Lower lobe of right lung (tissue), 2 donors: ENCODE measurements at places on chromosomes 4 and X. TPM values are rescaled to one million over a fixed set of nuclear protein-coding genes. Genes with fewer than 3 reads are reported as not detected.

- H3K36me3 ChIP-seq: no peaks in the 10 kb centered on the region
- H3K4me3 ChIP-seq: no peak overlapping the region
- H3K4me1 ChIP-seq: no peaks in the 10 kb centered on the region
- H3K27me3 ChIP-seq: no peaks in the 10 kb centered on the region
- no peak overlapping the region for H3K27ac ChIP-seq
Observed at GRCh38 chr4:3792813-3793212, 26.6 kb downstream of the ADRA2C start.

DNA sequence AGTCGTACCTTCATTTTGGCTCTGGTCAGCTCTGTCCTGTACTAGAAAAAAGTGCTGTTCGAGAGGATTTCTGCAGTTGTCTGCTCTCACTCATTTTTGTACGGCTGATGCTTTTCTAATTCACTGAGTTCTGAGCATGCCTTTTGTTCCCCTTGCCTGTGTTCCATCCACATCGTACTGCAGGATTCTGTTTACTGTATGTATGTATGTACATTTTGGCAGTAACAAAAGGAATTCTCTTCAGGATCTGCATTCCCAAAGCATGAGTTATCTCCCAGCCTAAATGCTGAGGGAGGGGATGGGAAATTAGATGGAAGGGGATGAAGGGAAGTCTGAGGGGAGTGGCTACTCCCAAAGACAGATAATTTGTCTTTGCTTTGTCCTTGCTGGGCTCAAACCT lies 87.6 kb downstream of the GBA3 start:
- no peak overlapping the region for H3K4me3 ChIP-seq
- no peak overlapping the region for H3K27ac ChIP-seq
- DNase-seq: no peak
- H3K36me3 ChIP-seq: no peaks in the 10 kb centered on the region
- no peaks in the 10 kb centered on the region for H3K27me3 ChIP-seq

DNA sequence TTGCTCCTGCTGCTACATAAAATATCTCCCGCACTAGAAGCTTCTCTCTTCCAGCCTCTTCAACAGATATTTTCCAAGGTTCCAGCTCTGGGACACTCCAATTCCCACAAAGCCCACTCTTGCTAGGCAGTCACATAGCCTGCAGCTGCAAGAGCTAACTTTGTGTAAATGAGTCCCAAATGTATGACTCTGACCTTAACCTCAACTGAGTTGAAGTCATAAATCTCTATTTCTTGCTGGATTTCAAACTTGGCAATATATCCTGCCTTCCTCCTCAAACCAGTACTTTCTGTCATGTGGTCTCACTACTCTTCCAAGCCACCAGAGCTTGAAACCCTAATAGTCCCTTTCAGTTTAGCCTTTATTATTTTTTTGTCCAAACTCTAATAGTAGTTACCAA lies 315.4 kb upstream of the GRIA3 start:
- H3K4me1 ChIP-seq: no peaks in the 10 kb centered on the region
- no peak for DNase-seq
- no peaks in the 10 kb centered on the region for H3K27me3 ChIP-seq
- H3K27ac ChIP-seq: no peak overlapping the region
- H3K36me3 ChIP-seq: no peaks in the 10 kb centered on the region

DNA sequence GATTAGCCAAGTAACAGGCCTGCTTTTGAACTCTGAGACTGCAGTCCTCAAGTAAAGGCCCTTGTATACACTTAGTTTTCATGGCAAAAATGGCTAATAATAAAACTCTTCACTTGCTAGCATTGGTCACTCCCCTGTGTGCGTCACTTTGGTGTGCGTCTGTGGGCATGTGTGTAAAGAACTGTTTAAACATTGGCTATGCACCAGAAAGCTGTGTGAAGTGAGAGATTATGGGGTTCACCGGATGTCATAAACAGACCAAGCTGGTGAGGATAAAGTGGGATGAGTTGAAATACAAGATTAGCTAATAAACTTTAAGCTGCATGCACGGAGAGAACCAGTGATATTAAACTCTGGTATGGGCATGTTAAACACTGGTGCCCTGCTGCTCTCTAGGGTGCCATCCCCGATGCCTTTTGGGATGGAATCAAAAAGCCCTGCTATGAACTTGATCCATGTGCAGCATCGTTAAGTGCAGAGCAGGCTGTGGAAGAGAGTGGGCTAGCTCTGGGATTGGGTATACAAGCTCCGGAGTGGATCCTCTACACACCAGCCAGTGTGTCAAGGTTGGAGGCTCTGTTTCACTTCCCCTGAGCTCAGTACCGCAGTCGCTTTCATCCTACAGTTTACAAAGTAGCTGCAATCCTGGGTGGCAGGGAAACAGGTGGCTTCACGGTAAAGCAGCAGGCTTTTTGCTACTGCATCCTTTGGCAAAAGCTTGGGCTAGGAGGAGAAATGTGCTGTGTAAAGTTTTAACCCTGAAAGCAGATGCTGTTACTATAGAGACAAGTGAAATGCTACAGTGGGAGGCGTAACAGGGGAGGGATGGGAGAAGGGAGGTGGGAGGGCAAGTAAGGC lies 108.3 kb upstream of the SLC4A4 start:
- H3K27me3 ChIP-seq: no peaks in the 10 kb centered on the region
- peaks cover 26% of the 10 kb centered on the region for H3K4me1 ChIP-seq
- H3K4me3 ChIP-seq: no peak overlapping the region
- H3K36me3 ChIP-seq: no peaks in the 10 kb centered on the region
- DNase-seq: no peak

The GPR50 gene
- not detected for total RNA-seq

GRCh38 chrX:65900850-65901844 lies 138.7 kb downstream of the VSIG4 start:
- no peak overlapping the region for H3K4me3 ChIP-seq
- H3K36me3 ChIP-seq: no peaks in the 10 kb centered on the region
- no peaks in the 10 kb centered on the region for H3K4me1 ChIP-seq

The ARMCX6 gene
- total RNA-seq: 36.5 TPM

GRCh38 chr4:109979920-109980717 lies 67.4 kb downstream of the EGF start:
- no peak overlapping the region for H3K27ac ChIP-seq
- no peak overlapping the region for H3K4me3 ChIP-seq
- H3K27me3 ChIP-seq: no peaks in the 10 kb centered on the region
- H3K4me1 ChIP-seq: no peaks in the 10 kb centered on the region
- H3K36me3 ChIP-seq: no peaks in the 10 kb centered on the region

DNA sequence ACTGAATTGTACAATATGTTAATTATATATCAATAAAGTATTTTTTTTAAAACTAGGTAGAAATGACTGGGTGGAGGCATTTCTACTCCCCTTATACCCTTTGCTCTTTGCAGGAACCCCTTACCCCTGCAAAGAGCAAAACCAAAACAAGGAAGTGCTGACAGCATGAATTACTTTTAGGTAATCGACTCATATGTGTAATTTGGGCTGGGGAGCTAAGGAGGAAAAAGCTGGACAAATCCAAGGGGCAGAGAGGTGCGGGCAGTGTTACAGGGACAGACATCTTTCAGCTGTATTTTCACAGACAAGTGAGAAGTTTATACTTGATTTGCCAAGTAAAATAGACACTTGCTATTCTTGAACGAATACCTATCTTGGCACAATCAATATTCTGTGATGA lies 35.5 kb downstream of the MANBA start:
- H3K36me3 ChIP-seq: peaks cover 36% of the 10 kb centered on the region
- no peak overlapping the region for H3K4me3 ChIP-seq
- H3K27me3 ChIP-seq: no peaks in the 10 kb centered on the region
- no peaks in the 10 kb centered on the region for H3K4me1 ChIP-seq

- no peak for DNase-seq
- H3K4me3 ChIP-seq: no peak overlapping the region
- H3K36me3 ChIP-seq: no peaks in the 10 kb centered on the region
- H3K4me1 ChIP-seq: no peaks in the 10 kb centered on the region
- no peak overlapping the region for H3K27ac ChIP-seq
Observed at GRCh38 chr4:13365195-13365594, 118.9 kb downstream of the RAB28 start.

DNA sequence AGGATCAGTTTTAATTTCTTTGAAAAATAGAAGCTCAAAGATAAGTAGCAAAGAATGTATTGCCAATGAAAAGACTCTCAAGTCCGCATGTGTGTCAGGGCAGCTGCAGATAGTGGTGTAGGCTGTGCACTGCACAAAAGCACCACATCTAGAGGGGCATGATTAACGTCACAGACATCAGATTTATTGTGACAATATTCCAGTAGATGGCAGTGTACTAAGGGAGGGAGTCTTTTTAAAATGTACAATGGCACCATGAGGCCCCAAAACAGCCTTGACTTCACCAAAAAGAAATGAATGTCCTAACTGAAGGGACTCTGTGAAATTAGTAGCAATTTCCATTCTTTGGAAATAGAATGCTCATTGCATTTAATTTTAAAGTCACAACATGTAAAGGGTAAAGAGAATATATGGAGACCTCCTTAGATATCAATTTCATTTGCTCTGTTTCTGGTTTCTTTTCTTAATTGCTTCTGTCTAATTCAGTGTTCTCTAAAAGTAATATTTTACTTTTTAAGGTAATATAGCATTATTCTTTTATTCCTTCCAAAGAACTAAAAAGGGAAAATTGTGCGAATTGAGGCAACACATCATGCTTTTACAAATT lies 98.4 kb downstream of the ZNF827 start:
- H3K4me3 ChIP-seq: no peak overlapping the region
- no peak for DNase-seq
- H3K27me3 ChIP-seq: no peaks in the 10 kb centered on the region
- H3K27ac ChIP-seq: no peak overlapping the region
- peaks cover 5% of the 10 kb centered on the region for H3K36me3 ChIP-seq
- no peaks in the 10 kb centered on the region for H3K4me1 ChIP-seq

The SNCA gene
- 7.8 TPM for total RNA-seq

GRCh38 chrX:16188687-16189086 lies 21.4 kb downstream of the MAGEB17 start:
- DNase-seq: no peak
- H3K36me3 ChIP-seq: no peaks in the 10 kb centered on the region
- no peak overlapping the region for H3K4me3 ChIP-seq
- no peaks in the 10 kb centered on the region for H3K4me1 ChIP-seq
- H3K27ac ChIP-seq: no peak overlapping the region
- H3K27me3 ChIP-seq: no peaks in the 10 kb centered on the region

The GPR173 gene
- total RNA-seq: 0.56 TPM

- no peak overlapping the region for H3K27ac ChIP-seq
- no peaks in the 10 kb centered on the region for H3K27me3 ChIP-seq
Observed at GRCh38 chr4:64394469-64394868, 14.8 kb downstream of the TECRL start.

DNA sequence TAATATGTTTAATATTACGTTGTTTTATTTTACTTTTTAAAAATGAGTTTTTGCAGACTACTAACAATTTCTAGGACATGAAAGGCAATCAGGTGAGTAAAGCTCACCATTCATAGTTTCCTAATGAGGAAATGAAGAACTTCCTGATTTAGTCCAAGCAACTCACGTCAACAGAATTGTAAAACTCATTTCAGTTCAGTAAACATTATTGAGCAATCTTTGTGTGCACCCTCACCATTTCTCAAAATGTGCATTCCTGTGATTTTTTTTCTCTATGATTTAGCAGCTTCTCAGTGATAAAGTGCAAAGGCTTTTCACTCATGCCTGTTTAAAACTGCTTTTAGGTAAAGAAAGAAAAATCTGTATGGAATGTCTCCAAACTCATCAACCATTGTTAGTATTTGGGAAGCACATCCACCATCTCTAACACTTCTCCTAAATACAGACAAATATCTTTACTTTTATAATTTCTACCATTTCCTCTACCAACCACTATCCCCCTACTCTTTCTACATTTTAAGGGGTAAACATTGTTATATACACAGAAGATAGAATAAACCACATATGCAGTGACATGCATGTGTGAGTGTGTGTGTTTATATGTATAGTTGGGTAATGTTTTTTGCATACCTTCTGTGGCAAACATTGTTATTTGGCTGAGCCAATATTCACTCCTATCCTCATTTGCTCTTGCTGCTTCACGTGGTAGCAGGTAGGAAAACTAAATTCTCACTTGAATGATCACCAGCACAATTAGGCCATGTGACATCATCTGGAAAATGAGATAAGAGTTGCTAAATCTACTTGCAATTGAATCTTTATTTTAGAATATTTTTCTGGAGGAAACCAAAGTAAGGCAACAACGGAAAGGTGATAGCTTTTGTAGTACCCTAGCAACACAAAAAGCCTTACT lies 54.7 kb upstream of the PRDM8 start:
- H3K27ac ChIP-seq: no peak overlapping the region

The GLRA3 gene
- total RNA-seq: not detected

- DNase-seq: peak; percentile 82
- H3K36me3 ChIP-seq: no peaks in the 10 kb centered on the region
- peak overlapping the region; percentile 10 for H3K4me3 ChIP-seq
- H3K4me1 ChIP-seq: peaks cover 9% of the 10 kb centered on the region
Observed at GRCh38 chr4:3827616-3828492, 61.7 kb downstream of the ADRA2C start.

- no peaks in the 10 kb centered on the region for H3K36me3 ChIP-seq
- no peak overlapping the region for H3K27ac ChIP-seq
- H3K27me3 ChIP-seq: no peaks in the 10 kb centered on the region
- H3K4me3 ChIP-seq: peak overlapping the region; percentile 31
- H3K4me1 ChIP-seq: no peaks in the 10 kb centered on the region
- DNase-seq: peak; percentile 68
Observed at GRCh38 chrX:140712413-140713173, 3.0 kb downstream of the LINC00632 start.

The EDA gene
- total RNA-seq: 5.5 TPM

The RTL5 gene
- 9.9 TPM for total RNA-seq

DNA sequence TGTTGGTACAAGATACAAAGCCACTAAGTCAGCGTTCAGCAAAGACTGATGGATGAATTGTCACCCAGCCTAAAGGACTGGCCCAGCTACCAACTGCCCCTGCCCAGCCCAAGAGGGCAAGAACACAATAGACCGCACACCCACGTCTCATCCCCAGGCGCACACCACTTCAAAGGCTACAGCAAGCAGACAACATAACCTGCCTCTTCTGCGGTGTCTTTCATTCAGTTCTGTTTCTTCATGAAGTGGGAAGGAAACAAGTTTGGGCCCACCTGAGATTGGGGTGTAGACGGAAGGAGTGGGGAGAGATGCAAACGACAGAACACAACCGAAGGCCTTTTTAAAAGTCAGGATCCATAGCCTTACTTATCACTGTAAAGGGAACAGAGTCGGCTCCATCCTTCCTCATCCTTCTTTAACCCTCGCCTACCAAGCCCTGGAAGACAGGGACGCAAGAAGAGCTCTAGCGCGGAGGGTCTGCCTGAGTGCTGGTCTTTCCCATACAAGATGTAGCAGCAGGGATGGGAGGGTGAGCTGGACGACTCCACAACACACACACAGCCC lies 691 bp downstream of the SCARB2 start:
- H3K36me3 ChIP-seq: no peaks in the 10 kb centered on the region
- peaks cover 88% of the 10 kb centered on the region for H3K4me1 ChIP-seq
- H3K27me3 ChIP-seq: no peaks in the 10 kb centered on the region
- H3K27ac ChIP-seq: peak overlapping the region; percentile 97
- H3K4me3 ChIP-seq: peak overlapping the region; percentile 68

- DNase-seq: no peak
- H3K4me1 ChIP-seq: no peaks in the 10 kb centered on the region
- H3K36me3 ChIP-seq: no peaks in the 10 kb centered on the region
- no peak overlapping the region for H3K27ac ChIP-seq
- no peaks in the 10 kb centered on the region for H3K27me3 ChIP-seq
Observed at GRCh38 chr4:177718514-177718913, 276.3 kb upstream of the AGA start.

GRCh38 chrX:115452251-115452650 lies 108.7 kb upstream of the PLS3 start:
- H3K27ac ChIP-seq: no peak overlapping the region
- no peaks in the 10 kb centered on the region for H3K27me3 ChIP-seq
- H3K4me1 ChIP-seq: no peaks in the 10 kb centered on the region
- H3K4me3 ChIP-seq: no peak overlapping the region
